ENCODE measurements at places on chromosomes 1 and 21.
A peak's percentile ranks its signal among the peaks of the same experiment; 100 is the strongest.

GRCh38 chr1:154492115-154492514 lies 9.9 kb upstream of the TDRD10 start:
- no peak for DNase-seq

DNA sequence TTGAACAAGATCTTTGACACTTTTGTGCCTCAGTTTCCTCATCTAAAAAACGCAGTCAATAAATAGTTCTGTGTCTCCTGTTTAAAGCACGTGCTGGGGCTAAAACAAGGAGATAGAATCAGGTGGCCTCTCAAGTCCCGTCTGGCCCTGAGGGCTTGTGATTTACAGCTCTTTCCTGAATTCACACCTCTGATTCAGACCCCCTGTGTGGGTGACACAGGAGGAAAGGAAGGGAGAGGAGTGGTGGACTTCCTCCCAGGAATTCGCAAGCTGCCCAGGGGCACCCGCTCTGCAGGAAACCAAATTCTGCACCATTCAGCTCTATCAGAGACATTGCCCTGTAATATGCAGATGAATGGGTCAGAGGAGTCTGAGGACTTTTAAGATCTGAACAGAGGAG lies 5.2 kb upstream of the PRR9 start:
- no peak for DNase-seq

- DNase-seq: peak; percentile 33
These were observed 1.8 kb upstream of the CSMD2 start for GRCh38 chr1:34166625-34167361.

- DNase-seq: peak; percentile 84
These were observed 16.5 kb upstream of the AGTRAP start for GRCh38 chr1:11719313-11720032.

- DNase-seq: no peak
These were observed 101.8 kb upstream of the OLFM3 start for GRCh38 chr1:102098536-102098935.

- no peak for DNase-seq
These were observed 111.4 kb upstream of the ARTN start for GRCh38 chr1:43822040-43822690.

DNA sequence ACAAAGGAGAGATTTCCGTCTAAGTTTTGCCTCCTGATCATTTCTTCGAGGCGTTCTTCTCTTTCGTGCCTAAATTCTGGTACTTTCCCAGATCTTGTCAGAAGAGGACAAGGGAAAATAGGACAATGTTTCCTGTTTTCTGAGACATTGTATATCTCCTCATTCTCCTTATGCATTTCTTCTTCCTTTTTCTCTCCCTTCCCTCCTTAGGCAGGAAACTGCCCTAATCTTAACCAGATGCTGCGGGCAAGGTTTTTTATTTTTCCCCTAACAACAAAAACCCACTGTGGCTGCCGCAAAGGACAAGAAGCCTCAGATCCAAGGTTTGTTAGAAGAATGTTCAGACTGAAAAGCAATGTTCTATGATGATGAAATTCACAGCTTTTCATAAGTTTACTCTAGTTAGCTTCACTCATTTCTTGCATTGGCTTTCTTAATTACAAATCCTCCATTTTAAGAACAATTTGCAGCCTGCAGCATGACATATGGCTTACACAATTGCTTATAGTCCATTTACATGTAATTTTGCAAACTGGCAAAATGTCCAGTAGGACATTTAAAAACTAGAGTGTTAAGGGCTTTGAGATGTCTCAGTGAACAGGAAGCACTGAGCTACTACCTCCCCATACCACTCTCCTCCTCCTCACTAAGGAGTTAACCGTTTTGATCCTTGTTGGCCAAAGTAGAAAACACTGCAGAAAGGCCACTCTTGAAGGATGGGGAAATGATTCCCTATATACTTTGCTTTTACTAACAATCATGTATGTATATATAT lies 624 bp downstream of the CTSK start:
- peak; percentile 52 for DNase-seq

Data from suppressor macrophage treated with lipopolysaccharide for 1 hour (primary cell).